Progenitor cell of endocrine pancreas (in vitro differentiated cells): ENCODE measurements at places on chromosomes 1 and 21. TPM values are rescaled to one million over a fixed set of nuclear protein-coding genes. Genes with fewer than 3 reads are reported as not detected.

- H3K27me3 ChIP-seq: no peaks in the 10 kb centered on the region
- H3K36me3 ChIP-seq: peaks cover 14% of the 10 kb centered on the region
- no peak overlapping the region for H3K27ac ChIP-seq
Measured at GRCh38 chr1:214331827-214332423, 51.0 kb downstream of the SMYD2 start.

- DNase-seq: no peak
- H3K27me3 ChIP-seq: peaks cover 5% of the 10 kb centered on the region
- no peaks in the 10 kb centered on the region for H3K36me3 ChIP-seq
- peak overlapping the region; percentile 37 for H3K27ac ChIP-seq
Measured at GRCh38 chr1:6959491-6959890, 174.2 kb downstream of the CAMTA1 start.

- H3K27me3 ChIP-seq: no peaks in the 10 kb centered on the region
- peak overlapping the region; percentile 33 for H3K27ac ChIP-seq
- peaks cover 24% of the 10 kb centered on the region for H3K36me3 ChIP-seq
- no peak overlapping the region for H3K4me3 ChIP-seq
Measured at GRCh38 chr1:214609692-214610091, 6.7 kb downstream of the CENPF start.

DNA sequence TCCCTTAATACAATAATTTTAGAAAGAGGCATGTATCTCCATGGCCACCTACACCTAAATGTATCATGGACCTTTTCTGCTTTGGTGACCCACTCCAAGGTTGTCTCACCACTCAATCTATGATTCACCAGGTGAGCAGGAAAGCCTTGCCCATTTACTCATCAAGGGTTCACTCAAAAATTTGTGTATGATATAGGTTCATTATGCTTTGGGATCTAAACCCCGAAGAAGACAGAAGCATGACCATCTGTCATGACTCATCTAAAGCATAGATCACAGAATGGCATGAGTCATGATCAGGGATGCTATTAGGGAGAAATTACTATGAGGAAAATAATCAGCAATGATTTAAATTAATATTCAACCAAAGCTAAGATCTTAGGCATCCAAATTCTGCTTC is 38.5 kb downstream of the PYHIN1 start:
- H3K27me3 ChIP-seq: peaks cover 12% of the 10 kb centered on the region
- H3K27ac ChIP-seq: no peak overlapping the region
- no peaks in the 10 kb centered on the region for H3K4me1 ChIP-seq

GRCh38 chr1:5349526-5349925 is 642.7 kb downstream of the NPHP4 start:
- H3K4me3 ChIP-seq: no peak overlapping the region
- H3K36me3 ChIP-seq: no peaks in the 10 kb centered on the region
- no peaks in the 10 kb centered on the region for H3K27me3 ChIP-seq
- no peak overlapping the region for H3K27ac ChIP-seq
- peaks cover 30% of the 10 kb centered on the region for H3K4me1 ChIP-seq

- no peak overlapping the region for H3K4me3 ChIP-seq
- H3K27me3 ChIP-seq: no peaks in the 10 kb centered on the region
- H3K4me1 ChIP-seq: no peaks in the 10 kb centered on the region
- no peak for DNase-seq
- no peak overlapping the region for H3K27ac ChIP-seq
Measured at GRCh38 chr1:243547891-243548290, 292.1 kb downstream of the SDCCAG8 start.

DNA sequence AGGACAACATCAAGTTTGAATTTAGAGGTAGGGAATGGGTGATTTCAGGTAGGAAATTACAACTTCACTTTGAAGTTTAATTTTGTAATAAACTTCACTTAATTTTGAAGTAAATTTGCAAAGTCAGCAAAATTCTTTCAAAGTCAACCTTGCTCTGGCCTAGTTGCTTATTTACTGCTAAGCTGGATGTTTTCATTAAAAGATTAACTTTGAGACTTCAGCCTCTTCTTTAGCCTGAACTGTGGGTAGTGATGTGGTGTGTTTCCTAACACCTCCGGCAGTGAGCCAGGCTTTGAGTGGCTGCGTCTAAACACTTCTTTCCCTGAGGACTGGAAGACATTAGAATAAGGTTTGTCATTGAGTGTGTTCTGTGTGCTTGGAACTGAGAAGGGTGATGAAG is at the start of gene HAO2:
Gene HAO2, plus strand, starts transcription at position 232 of the 400 bp plus-strand sequence. CDS start 12,301 bp downstream, outside the sequence.
- no peaks in the 10 kb centered on the region for H3K36me3 ChIP-seq
- H3K27ac ChIP-seq: no peak within 1 kb of the TSS
- peaks cover 19% of the 10 kb centered on the region for H3K27me3 ChIP-seq
- H3K4me3 ChIP-seq: no peak within 1 kb of the TSS
- DNase-seq: no peak

DNA sequence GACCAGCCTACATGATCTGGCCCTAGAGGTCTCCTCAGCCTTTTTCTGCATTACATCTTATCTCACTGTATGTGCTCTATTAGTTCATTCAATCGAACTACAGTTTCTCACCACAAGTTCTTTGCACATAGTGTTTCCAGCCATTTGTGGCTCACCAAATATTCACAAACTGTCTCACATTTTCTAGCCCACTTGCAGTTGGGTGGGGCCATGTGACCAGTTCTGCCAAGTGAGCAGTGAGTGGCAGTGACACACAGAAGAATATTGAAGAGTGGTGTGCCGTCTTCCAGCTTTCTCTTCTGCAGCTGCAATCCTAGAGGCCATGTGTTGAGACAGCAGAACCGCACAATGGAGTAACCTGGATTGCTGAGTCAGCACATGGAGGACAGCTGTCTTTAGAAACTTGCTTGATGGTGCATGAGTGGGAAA is 103.2 kb upstream of the ZNF644 start:
- no peak overlapping the region for H3K27ac ChIP-seq
- H3K27me3 ChIP-seq: no peaks in the 10 kb centered on the region
- H3K4me1 ChIP-seq: peaks cover 30% of the 10 kb centered on the region
- H3K4me3 ChIP-seq: no peak overlapping the region
- no peaks in the 10 kb centered on the region for H3K36me3 ChIP-seq

DNA sequence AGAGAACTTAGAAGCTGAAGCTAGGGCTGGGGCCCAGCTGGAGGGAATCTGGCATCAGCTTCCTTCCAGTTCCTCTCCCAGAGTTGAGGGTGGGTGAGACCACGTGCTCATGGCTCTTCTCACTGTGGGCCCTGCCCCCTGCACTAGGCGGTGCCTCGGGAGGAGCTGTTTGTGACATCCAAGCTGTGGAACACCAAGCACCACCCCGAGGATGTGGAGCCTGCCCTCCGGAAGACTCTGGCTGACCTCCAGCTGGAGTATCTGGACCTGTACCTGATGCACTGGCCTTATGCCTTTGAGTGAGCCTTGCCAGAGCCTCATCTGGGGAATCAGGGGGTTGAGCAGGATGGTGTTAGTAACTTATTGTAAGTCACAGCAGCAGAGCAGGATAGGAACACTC is 16.1 kb downstream of the AKR1A1 start:
- no peaks in the 10 kb centered on the region for H3K27me3 ChIP-seq
- no peak for DNase-seq
- H3K27ac ChIP-seq: no peak overlapping the region
- H3K36me3 ChIP-seq: peaks cover 30% of the 10 kb centered on the region
- no peak overlapping the region for H3K4me3 ChIP-seq

- peaks cover 9% of the 10 kb centered on the region for H3K36me3 ChIP-seq
- H3K4me1 ChIP-seq: peaks cover 2% of the 10 kb centered on the region
- no peak for DNase-seq
- H3K27me3 ChIP-seq: no peaks in the 10 kb centered on the region
- H3K4me3 ChIP-seq: no peak overlapping the region
- no peak overlapping the region for H3K27ac ChIP-seq
Measured at GRCh38 chr1:101013776-101014175, 11.8 kb downstream of the DPH5 start.

GRCh38 chr1:182069028-182069466 is 7.5 kb upstream of the ZNF648 start:
- DNase-seq: peak; percentile 78
- H3K27me3 ChIP-seq: peaks cover 20% of the 10 kb centered on the region
- H3K4me1 ChIP-seq: peaks cover 5% of the 10 kb centered on the region
- no peaks in the 10 kb centered on the region for H3K36me3 ChIP-seq

DNA sequence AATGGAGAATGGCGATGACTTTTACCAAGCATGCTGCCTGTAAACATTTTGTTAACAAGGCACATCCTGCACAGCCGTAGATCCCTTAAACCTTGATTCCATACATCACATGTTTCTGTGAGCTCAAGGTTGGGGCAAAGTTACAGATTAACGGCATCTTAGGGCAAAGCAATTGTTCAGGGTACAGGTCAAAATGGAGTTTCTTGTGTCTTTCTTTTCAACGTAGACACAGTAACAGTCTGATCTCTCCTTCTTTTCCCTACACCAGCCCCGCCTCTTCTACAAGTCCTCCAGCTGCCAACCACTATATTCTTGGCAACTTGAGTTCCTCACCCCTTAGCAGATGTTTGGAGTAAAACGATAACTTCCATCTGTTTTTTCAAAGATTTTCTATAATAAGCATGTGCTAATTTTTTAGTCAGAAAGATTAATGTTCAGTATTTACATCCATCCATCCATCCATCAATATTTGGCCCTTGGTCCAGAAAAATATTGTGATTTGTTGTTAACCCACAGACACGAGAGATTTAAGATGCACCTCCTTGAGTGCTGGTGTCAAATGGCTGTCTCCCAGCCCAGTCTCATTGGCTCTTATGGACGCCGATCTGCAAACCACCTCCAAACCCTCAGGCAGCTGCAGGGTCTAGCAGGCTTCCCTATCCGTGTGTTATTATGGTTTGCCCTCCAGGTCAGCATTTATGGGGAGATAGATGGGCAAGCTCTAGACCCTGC is 3.8 kb downstream of the DNALI1 start:
- peaks cover 23% of the 10 kb centered on the region for H3K36me3 ChIP-seq
- no peak for DNase-seq
- no peak overlapping the region for H3K4me3 ChIP-seq
- H3K4me1 ChIP-seq: peaks cover 37% of the 10 kb centered on the region
- H3K27ac ChIP-seq: peak overlapping the region; percentile 64

GRCh38 chr1:78491451-78492071 is 787 bp downstream of the PTGFR start:
- peaks cover 74% of the 10 kb centered on the region for H3K27me3 ChIP-seq
- peak; percentile 24 for DNase-seq
- H3K36me3 ChIP-seq: no peaks in the 10 kb centered on the region
- H3K27ac ChIP-seq: peak overlapping the region; percentile 62
- peaks cover 9% of the 10 kb centered on the region for H3K4me1 ChIP-seq

DNA sequence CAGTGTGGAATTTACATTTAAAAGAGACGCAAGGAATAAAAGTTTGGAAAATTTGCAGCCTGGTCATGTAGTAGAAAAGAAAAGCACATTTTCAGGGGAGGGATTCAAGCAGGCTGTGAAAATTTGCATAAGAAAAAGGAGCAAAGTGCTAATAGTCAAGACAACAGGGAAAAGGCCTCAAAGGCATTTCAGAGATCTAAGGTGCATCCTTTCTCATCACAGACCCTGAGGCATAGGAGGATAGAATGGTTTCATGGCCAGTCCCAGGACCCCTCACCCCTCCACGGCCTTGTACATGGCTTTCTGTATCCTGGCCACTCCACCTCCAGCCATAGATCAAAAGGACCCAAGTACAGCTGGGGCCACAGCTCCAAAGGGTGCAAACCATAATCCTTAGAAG is 380.5 kb upstream of the BRINP3 start:
- no peak for DNase-seq
- no peaks in the 10 kb centered on the region for H3K27me3 ChIP-seq
- no peak overlapping the region for H3K4me3 ChIP-seq

GRCh38 chr1:202170726-202171125 is 10.3 kb upstream of the PTPN7 start:
- no peak for DNase-seq
- H3K36me3 ChIP-seq: no peaks in the 10 kb centered on the region
- no peak overlapping the region for H3K27ac ChIP-seq
- H3K4me3 ChIP-seq: no peak overlapping the region
- H3K27me3 ChIP-seq: peaks cover 3% of the 10 kb centered on the region
- H3K4me1 ChIP-seq: peaks cover 3% of the 10 kb centered on the region

The LRRC8C gene
- total RNA-seq: 3.2 and 3.3 TPM in 2 replicates

The LORICRIN gene
- not detected in 2 replicates for total RNA-seq

The FCMR gene
- total RNA-seq: not detected in 2 replicates

The CFHR1 gene
- total RNA-seq: not detected in 2 replicates

The TGFBR3 gene
- 4.9 and 6.6 TPM in 2 replicates for total RNA-seq

The TBX15 gene
- total RNA-seq: not detected in 2 replicates

The ADAMTS5 gene
- 3.2 and 6.3 TPM in 2 replicates for total RNA-seq
